ENCODE measurements at places on chromosomes 7 and 10. TPM values are rescaled to one million over a fixed set of nuclear protein-coding genes. Genes with fewer than 3 reads are reported as not detected.

Gene AKR1D1
- total RNA-seq, result not detected

GRCh38 chr10:89280508-89280907, 21.3 kb upstream of the IFIT2 start:
- no peak for DNase-seq

Gene TIMM23
- total RNA-seq, result 52.0 TPM

GRCh38 chr7:48347230-48347825, 176.1 kb downstream of the ABCA13 start:
- DNase-seq, result no peak

GRCh38 chr7:6461946-6462550, 14.3 kb upstream of the DAGLB start:
- peak; percentile 24 for DNase-seq

DNA sequence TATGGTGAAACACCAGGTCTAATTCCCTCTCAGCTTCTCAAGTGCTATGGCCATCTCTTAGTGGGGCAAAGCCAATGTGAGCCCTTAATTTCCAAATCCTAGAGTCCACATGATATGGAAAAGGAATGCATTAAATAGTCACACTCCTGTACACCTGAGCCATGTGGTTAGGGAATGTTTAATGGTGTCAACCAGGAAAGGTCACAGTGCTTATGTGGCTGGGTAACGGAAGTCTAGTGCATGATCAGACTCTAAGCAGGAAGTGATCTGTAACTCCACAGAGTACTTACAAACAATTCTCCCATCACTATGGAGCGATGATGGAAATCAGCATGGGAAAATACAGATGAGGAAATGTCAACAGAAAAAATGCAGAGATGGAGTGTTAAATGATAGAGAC, 148.8 kb downstream of the MAGI2 start:
- DNase-seq, result no peak

- DNase-seq, result peak; percentile 75
These were observed 396.5 kb upstream of the NPVF start for GRCh38 chr7:25624833-25625232.

- DNase-seq, result no peak
These were observed 245.1 kb downstream of the STK31 start for GRCh38 chr7:23955145-23955544.

Measured in kidney (tissue), 22 donors.